Activated naive CD8-positive, alpha-beta T cell treated with anti-CD3 and anti-CD28 coated beads for 36 hours (primary cell): ENCODE measurements at places on chromosomes 13 and 19. TPM values are rescaled to one million over a fixed set of nuclear protein-coding genes. Genes with fewer than 3 reads are reported as not detected.

Gene ZC3H13
- total RNA-seq, result 45.7 TPM

GRCh38 chr19:51127755-51128154 is 3.0 kb downstream of the SIGLEC9 start:
- DNase-seq, result no peak
- no peak overlapping the region for H3K4me3 ChIP-seq
- H3K4me1 ChIP-seq, result peaks cover 76% of the 10 kb centered on the region
- H3K36me3 ChIP-seq, result peaks cover 2% of the 10 kb centered on the region

- no peaks in the 10 kb centered on the region for H3K4me1 ChIP-seq
- no peaks in the 10 kb centered on the region for H3K36me3 ChIP-seq
- DNase-seq, result no peak
- no peak overlapping the region for H3K4me3 ChIP-seq
- no peaks in the 10 kb centered on the region for H3K27me3 ChIP-seq
Measured at GRCh38 chr19:28126135-28126898, 1086.6 kb downstream of the UQCRFS1 start.

DNA sequence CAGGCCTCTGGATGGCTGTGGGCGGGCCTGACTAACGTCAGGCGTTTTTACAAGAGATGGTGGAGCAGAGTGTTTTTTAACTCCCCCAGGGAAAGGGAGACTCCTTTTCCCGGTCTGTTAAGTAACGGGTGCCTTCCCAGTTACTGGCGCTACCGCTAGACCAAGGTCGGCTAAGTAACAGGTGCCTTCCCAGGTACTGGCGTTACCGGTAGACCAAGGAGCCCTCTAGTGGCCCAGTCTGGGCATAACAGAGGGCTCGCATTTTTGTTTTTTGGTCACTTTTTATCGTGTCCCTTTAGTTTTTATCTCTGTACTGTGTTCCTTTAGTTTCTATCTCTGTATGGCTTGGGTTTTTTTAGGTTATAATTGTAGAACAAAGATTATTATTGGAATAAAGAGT is 10.0 kb downstream of the ZNF383 start:
- peaks cover 1% of the 10 kb centered on the region for H3K4me1 ChIP-seq
- no peak overlapping the region for H3K4me3 ChIP-seq
- no peaks in the 10 kb centered on the region for H3K27me3 ChIP-seq
- peak; percentile 37 for DNase-seq
- H3K27ac ChIP-seq, result no peak overlapping the region

- H3K36me3 ChIP-seq, result peaks cover 15% of the 10 kb centered on the region
- no peak overlapping the region for H3K4me3 ChIP-seq
- H3K27ac ChIP-seq, result no peak overlapping the region
Measured at GRCh38 chr19:18999016-18999758, 34.1 kb downstream of the SUGP2 start.

GRCh38 chr13:78383071-78383484 is 220.3 kb downstream of the POU4F1 start:
- no peak for DNase-seq
- no peaks in the 10 kb centered on the region for H3K36me3 ChIP-seq
- H3K4me1 ChIP-seq, result no peaks in the 10 kb centered on the region
- peaks cover 10% of the 10 kb centered on the region for H3K27me3 ChIP-seq

DNA sequence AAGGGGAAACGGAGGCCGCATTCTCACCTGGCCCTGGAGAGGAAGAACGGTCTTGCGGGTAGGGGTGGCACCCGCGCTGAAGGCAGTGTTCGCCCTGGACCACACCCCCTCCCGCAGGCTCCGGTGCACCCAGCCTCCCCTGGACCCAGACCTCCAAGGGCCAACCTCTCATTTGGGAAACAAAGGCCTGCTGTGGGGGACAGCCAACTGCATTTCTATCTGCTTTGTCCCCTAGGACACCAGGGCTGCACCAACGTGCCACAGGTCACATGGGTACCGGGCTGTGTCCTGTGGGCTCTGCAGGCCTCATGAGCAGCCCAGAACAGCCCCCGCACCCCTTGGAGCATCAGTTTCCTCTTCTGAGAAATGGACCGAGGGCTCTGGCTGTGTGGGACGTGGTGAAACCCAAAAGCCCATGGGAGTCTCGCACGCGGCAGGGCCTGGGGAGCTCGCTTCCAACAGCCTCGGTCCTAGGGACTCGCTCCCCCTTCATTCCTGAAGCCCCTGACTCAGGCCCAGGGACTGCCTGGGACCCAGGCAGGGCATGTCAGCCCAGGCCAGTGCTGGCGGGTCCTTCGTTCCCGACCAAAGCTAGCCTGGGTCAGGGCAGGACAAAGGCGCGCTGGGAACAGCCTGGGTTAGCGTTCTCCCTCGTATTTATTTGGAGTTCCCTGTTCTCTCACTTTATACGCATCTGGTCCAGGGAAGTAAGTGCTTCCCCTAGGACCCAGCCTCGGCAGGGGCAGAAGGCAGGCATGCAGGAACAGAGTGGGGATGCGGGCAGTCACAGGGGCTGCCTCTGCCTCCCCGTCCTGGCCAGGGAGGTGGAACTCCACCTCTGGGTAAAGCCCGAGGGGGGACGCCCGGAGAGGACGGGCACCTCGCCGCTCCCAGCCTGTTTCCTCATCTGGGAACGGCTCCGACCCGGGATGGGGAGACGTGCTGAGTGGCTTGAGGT is 4.6 kb downstream of the TCF3 start:
- DNase-seq, result no peak
- no peak overlapping the region for H3K27ac ChIP-seq
- no peaks in the 10 kb centered on the region for H3K27me3 ChIP-seq
- no peak overlapping the region for H3K4me3 ChIP-seq

GRCh38 chr13:112341976-112342735 is 34.0 kb upstream of the SPACA7 start:
- H3K27me3 ChIP-seq, result peaks cover 35% of the 10 kb centered on the region
- H3K4me3 ChIP-seq, result no peak overlapping the region
- H3K27ac ChIP-seq, result no peak overlapping the region
- H3K4me1 ChIP-seq, result no peaks in the 10 kb centered on the region
